ENCODE measurements at places on chromosomes 1 and 21.
A peak's percentile ranks its signal among the peaks of the same experiment; 100 is the strongest.

DNA sequence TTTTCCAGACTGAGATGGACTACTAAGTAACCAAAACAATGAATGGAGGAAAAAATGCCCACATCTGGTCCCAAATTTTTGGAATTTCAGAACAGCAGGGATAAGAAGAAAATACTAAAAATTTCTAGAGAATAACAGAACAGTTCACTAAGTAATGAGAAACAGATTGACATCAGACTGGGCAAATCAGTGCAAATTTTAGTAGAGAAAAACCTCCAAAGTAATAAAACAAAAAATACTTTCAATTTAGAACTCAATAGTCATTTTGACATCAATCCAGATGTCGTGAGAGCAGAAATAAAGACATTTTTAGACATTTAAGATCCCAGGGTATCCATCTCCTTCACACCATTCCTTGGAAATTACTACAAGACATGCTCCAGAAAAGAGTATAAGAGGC lies 39.3 kb downstream of the CRP start:
- DNase-seq = no peak

DNA sequence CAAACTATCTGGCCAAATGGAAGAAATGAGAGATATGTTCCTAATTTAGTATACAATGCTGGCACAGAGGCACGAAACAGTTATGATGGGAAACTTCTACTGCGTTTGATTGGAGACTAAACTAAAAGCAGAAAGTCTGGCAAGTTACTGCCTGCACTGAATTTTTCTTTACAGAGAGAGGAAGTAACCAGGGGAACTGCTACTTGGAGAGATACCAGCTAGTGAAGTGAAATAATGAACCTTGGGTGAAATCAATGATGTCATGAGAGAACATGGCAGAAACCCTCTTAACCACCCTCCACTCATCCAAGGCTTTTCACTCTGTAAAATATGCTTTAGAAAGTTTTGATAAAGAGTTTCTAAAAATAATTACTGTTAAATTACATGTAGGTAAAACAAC lies 29.3 kb downstream of the NIBAN1 start:
- peak; percentile 48 for DNase-seq

- no peak for DNase-seq
Measured at GRCh38 chr1:204121840-204122555, 29.8 kb downstream of the ETNK2 start.

GRCh38 chr1:7768583-7768982 lies 2.5 kb upstream of the VAMP3 start:
- DNase-seq = no peak

GRCh38 chr1:37473431-37474045 lies 842 bp upstream of the ZC3H12A start:
- peak; percentile 45 for DNase-seq

GRCh38 chr1:235199441-235199840 lies 38.4 kb upstream of the RBM34 start:
- DNase-seq = peak; percentile 82

Data from fibroblast of the aortic adventitia (primary cell).